ENCODE measurements at places on chromosomes 16 and 17. TPM values are rescaled to one million over a fixed set of nuclear protein-coding genes. Genes with fewer than 3 reads are reported as not detected.

The NDRG4 gene
- 25.9 TPM for total RNA-seq

The SPNS2 gene
- total RNA-seq: 8.7 TPM

The ZNF385C gene
- total RNA-seq: 0.24 TPM

The HCFC1R1 gene
- total RNA-seq: 208 TPM

The SOST gene
- not detected for total RNA-seq

The FHOD1 gene
- total RNA-seq: 55.3 TPM

The MARCHF10 gene
- 0.47 TPM for total RNA-seq

The KRT15 gene
- 5.0 TPM for total RNA-seq

The SPEM2 gene
- total RNA-seq: 0.07 TPM

The SLC38A8 gene
- total RNA-seq: not detected

The NUDT7 gene
- 5.2 TPM for total RNA-seq

The SPN gene
- not detected for total RNA-seq

The ARHGAP23 gene
- 50.0 TPM for total RNA-seq

The ANKRD13B gene
- total RNA-seq: 28.7 TPM

The AXIN1 gene
- 32.4 TPM for total RNA-seq

The PIK3R6 gene
- total RNA-seq: not detected

The KRTAP2-1 gene
- total RNA-seq: not detected

The DNAH9 gene
- not detected for total RNA-seq

The OR3A2 gene
- not detected for total RNA-seq

The ASGR1 gene
- total RNA-seq: 1.5 TPM

The TMEM100 gene
- total RNA-seq: not detected

The ASPA gene
- not detected for total RNA-seq

The RNU2-1 gene
- not detected for total RNA-seq

The CCL7 gene
- total RNA-seq: 0.45 TPM

The ITGAD gene
- not detected for total RNA-seq

The ATP2C2 gene
- total RNA-seq: 0.14 TPM

The HOXB2 gene
- 0.55 TPM for total RNA-seq

The AIPL1 gene
- not detected for total RNA-seq

The SPATA22 gene
- total RNA-seq: not detected

The ABAT gene
- total RNA-seq: 0.55 TPM

Data from A549 treated with DMSO at 1 μM for 4 hours (cell line).